ENCODE measurements at places on chromosomes 2 and 18.

GRCh38 chr2:200728630-200729029 lies 83.1 kb upstream of the BZW1 start:
- DNase-seq = no peak

- DNase-seq = no peak
Measured at GRCh38 chr18:74453642-74454198, 3.4 kb downstream of the DIPK1C start.

- DNase-seq = no peak
Measured at GRCh38 chr2:218885981-218886947, 5.6 kb downstream of the WNT10A start.

- DNase-seq = no peak
Measured at GRCh38 chr2:179682756-179683155, 178.7 kb downstream of the ZNF385B start.
